Foreskin keratinocyte (primary cell): ENCODE measurements at places on chromosomes 13 and 19.
A peak's percentile ranks its signal among the peaks of the same experiment; 100 is the strongest.

GRCh38 chr19:46131485-46132143 lies 7.1 kb upstream of the IGFL3 start:
- peak; percentile 26 for DNase-seq

GRCh38 chr13:78060966-78061365 lies 142.3 kb upstream of the EDNRB start:
- DNase-seq: no peak

DNA sequence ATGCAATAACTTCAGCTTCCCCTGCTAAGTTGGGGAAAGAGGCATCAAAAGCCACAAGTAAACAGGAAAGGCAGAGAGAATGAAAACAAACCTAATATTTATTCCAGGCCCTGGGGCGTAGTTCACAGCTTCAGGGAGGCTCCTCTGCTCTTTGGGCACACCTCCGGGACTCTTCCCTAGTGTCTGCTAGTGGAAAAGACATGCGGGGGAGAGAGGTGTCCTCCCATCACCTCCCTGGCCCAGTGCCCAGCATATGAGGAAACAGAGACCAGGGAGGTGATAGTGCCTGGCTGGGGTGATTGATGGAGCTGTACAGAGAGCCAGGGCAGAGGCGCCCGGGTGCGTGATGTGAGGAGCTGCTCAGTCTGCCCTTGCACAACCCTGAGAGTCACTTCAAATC lies 71.0 kb downstream of the RASL11A start:
- no peak for DNase-seq

- DNase-seq: no peak
Measured at GRCh38 chr13:41652735-41653361, 195.5 kb downstream of the RGCC start.

GRCh38 chr19:8571006-8571411 lies 6.2 kb downstream of the MYO1F start:
- no peak for DNase-seq

DNA sequence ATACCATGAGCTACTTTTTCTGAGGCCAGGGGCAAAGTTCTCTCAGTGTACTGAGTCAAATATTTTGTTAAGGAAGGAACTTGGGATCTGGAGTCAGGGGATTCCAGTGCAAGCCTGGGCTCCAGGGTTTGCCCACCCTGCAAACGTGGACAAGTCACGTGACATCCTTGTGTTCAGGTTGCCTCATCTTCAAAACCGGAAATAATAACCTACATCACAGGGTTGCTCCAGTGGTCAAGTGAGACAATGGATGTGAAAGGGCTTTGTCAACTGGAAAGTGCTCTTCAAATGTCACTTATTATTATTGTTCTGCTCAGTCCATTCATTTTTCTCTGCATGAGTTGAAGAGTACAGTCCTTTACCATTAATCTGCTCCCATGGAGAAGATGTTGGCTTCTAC lies 414.9 kb downstream of the COG6 start:
- no peak for DNase-seq

DNA sequence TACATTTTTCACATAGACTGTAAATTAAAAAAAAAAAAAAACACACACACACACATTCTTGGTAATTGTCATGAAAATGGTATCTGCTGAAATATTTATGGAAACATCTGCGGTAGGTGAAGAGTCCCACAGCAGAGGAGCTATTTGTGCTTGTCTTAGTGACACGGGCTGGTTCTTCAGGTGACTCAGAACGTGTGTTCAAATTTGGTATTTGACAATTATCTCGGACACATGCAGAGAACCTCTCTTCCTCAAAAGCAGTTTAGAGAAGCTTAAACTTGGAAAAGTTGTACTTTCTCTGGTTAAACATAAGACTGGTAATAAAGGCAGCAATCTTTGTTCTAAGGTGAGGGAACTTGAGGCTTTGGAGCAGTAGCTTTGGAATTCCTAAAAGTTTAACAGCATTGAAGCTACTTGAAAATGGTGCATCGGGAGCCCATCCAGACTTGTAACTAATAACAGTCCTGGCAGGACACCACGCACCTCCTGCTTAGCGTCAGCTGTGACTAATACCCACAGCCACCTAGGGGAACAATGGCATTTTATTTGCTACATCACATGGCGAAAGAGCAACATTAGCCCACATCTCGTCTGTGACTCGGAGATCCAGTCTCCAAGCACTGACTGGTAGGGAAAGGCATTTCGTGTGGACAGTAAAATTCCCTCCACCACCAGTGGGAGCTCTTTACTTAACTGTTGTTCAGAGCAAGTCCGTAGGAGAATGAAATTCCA lies 1505.1 kb upstream of the SLC10A2 start:
- DNase-seq: peak; percentile 76

GRCh38 chr13:41546372-41547190 lies 89.2 kb downstream of the RGCC start:
- peak; percentile 90 for DNase-seq

DNA sequence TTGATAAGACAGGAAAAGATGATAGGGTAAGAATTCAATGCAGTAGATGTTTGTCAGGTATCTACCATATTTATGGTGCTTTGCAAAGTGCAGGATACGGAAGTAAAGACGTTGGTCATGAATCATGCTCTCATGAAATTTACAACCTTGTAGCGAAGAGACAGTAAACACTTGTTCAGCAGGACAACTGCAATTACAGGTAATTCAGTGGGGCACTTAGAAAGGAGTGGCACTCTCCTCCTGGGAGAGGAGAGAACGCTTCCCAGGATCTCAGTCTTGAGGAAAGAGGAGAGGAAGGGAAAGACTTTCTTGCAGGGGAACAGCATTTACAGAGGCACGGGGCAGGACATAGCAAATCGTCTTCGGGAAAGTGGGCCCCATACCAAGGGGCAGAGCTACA lies 46.4 kb downstream of the SOX1 start:
- no peak for DNase-seq

- no peak for DNase-seq
Measured at GRCh38 chr19:30135797-30136196, 193.8 kb downstream of the URI1 start.

DNA sequence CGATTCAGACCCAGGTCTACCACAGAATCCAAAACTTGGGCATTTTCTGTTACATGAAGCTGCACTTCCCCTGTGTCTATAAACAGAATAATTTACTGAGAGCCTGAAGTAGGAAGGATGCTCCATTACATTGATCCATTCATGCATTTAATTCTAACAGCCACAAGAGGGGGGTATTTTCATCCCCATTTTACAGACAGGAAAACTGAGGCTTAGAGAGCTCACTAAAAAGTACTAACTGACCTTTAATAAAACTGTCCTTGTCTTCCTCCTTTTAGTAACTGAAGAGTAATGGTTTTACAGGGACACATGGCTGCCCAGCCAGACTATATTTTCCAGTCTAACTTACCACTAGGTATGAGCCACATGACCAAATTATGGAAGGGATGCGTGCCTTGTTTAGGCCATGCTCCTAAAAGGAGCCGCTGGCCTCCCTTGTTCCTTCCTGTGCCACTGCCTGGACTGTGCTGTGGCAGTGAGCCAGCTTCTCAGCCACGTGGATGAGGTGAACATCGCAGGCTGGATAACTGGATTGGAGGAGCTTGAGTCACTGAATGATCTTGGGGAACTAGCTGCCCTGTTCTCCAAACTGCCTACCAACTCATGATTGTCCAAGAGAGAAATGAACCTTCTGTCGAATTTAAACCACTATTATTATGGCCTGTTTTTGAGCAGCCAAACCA lies 108.3 kb downstream of the DOCK9 start:
- DNase-seq: no peak

DNA sequence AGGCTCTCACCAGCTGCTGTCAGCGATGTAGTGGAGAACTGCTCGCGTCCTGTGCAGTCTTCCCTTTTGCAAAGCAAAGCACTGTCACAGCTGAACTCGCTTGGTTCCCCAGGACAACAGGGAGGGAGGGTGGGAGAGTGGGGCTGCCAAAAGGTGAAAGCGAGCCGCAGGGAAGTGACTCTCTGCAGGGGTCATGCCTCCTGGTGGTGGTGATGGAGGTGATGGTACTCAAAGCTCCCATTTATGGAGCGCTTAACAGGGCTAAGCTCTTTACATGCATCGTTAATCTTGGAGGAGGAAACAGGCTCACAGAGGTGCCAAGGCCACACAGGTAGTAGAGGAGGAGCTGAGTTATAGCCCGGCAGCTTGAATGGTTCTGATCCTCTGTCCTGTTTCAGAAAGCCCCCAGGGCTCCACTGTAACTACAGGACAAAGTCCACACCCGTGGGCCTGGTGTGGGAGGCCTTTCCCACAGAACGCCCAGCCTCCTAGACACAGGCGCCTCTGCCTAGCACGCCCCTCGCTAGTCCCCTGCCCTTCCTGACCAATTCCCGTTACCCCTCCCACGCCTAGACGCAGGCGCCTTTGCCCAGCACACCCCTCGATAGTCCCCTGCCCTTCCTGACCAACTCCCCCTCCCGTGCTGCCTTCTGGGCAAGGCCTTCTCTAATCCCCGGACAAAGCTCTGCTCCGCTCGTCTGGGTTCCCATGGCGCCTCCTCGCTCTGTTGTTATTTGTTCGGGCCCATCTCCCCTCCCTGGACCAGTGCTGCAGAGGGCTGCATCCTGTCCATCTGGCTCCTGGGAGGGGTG lies 10.7 kb downstream of the PPP1R37 start:
- DNase-seq: no peak

GRCh38 chr13:35995136-35995535 lies 136.0 kb downstream of the DCLK1 start:
- DNase-seq: no peak
